ENCODE measurements at places on chromosomes 6 and 20.

DNA sequence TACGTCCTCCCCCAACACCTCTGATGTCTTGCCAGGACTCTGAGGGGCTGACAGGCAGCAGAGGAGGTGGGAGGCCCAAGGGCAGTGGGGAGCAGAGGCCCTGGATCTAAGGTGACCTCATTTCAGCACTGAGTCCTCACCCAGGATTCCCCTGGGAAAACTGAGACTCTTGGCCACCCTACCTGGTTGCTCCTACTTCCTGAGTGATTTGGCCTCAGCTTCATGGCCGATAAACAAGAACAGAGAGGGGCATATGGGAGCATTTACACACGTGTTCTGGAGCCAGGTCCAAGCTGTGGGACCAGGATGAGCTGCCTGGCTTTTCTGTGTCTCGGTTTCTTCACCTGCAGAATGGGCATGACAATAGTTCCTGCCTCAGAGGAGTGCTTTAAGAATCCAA lies 133.8 kb downstream of the ANKRD60 start:
- DNase-seq = peak; percentile 35

DNA sequence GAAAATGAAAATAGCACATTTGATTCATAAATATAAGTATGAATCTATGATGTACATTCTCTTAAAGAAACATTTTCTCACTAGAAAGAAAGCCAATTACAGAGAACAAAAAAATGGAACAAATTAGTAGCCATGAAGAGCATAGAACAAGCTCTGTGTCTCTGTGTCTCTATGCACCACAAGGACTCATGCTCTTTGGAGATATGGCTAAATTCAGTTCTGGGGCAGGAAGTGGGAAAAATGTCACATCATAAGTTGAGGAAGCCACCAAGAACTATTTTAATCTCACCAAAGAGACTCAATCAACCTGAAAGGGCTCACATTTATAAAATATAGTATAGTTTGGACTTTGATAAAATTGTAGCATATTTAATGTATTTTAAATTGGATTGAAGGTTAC lies 1259.8 kb upstream of the GJE1 start:
- no peak for DNase-seq

- no peak for DNase-seq
Observed at GRCh38 chr6:138486249-138487101, 12.8 kb downstream of the NHSL1 start.

GRCh38 chr6:124990988-124991387 lies 28.8 kb downstream of the RNF217 start:
- DNase-seq = no peak

DNA sequence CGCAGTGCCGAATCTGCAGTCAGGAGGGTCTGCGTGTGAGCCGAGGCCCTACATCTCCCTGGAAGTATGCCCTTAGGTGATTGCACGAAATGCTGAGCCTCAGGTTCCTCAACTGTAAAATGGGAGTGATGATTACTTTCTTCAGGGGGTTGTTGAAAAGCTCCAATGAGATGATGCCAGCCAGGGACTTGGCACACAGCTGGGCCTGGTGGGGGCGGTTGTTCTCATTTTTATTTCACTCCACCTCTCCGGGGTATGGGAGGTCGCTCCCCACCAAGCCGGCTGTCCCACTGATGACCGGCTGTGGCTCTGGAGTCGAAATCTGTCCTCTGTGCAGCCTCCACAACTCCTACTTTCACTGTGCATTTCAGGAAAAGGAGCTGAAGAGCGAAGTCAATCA lies 8.1 kb downstream of the PCK1 start:
- DNase-seq = no peak

DNA sequence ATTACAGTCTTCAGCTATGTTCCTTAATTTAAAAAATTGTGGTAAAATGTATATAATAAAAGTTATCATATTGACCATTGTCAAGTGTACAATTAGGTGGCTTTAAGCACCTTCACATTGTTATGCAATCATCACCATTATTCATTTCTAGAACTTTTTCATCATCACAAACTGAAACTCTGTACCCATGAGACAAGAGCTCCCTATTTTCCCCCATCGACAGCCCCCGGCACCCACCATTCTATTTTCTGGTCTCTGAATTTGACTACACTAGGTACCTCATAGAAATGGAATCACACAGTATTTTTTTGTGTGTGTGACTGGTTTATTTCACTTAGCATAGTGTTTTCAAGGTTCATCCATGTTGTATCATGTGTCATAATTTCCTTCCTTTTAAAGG lies 39.7 kb upstream of the FYN start:
- no peak for DNase-seq

DNA sequence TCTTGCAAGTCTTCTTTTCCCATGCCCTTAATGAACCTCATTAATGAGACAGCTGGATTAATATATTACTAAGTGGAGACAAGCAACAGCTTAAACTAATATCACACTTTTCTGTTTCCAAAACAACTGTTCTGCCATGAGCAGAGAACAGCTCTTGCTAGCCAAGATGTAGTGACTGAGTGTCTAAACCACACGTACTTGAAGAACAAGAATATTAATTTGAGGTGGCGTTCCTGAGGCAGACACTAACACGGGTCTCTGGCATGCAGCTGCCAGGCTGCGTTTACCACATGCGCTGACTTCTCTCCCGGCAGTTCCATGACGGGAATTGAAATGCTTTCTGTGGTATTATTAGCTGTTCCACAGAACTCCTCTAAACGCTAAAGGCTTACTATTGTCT lies 80.6 kb downstream of the FNDC1 start:
- DNase-seq = no peak

GRCh38 chr6:118748311-118749062 lies 97.1 kb upstream of the CEP85L start:
- DNase-seq = no peak

- no peak for DNase-seq
Observed at GRCh38 chr6:142307963-142308748, 6.3 kb downstream of the ADGRG6 start.

DNA sequence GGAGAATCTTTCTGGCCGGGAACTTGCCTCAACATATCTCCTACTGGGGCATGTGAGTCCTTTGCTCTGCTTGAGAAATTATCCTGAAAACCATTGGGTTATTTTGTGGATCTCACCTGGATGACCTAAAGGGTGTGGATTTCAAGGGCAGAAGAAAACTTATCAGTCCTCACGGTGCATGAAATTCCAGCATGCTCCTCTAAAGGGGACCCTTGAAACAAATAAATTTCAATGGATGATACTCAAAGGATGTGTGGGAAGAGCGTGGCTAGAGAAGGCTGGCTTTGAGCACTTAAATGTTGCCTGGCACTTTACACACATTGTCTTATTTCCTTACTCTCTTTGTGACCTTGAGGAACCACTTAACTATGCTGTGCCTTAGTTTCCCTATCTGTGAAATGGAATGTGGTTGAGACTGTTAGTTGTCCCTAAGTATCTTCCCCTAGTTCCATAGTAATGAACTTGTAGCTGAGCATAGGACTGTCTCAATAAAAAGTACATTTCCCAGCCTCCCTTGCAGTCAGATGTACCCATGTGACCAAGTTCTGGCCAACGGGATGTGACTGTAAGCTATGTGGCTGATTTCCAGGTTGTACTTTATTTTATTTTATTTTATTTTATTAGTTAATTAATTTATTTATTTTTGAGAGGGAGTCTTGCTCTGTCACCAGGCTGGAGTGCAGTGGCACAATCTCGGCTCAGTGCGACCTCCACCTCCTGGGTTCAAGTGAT lies 81.9 kb upstream of the PTPN1 start:
- DNase-seq = no peak

- DNase-seq = no peak
Observed at GRCh38 chr6:89148016-89148750, 2.3 kb downstream of the PM20D2 start.

DNA sequence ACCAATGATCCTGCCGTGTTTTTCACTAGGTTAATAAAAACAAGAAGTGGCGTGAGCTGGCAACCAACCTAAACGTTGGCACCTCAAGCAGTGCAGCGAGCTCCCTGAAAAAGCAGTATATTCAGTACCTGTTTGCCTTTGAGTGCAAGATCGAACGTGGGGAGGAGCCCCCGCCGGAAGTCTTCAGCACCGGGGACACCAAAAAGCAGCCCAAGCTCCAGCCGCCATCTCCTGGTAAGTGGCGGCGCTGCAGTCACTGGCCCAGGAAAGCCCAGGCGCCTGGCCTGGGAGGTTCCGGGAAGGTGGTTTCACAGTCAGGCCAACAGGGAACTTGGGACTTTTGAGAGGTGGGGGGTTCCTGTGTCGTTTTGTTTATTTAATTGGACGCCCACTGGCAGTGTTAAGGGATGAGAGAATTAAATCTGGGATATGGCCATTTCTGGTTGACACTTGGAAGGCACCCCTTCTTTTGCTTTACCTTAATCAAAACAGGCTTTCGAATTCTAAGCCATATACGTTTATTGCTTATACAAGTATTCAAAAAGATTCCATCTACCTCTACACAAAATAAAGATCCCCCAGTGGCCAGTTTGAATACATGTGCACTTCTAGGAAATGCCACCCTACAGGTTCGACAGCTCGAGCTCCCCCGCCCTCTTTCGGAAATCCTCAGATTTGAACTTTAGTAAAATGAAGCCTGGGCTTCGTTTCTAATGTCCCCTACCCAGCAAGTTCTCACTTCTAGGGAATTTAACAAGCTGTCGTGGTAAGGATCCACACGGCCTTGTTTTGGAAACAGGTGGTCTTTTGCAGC lies 138.9 kb downstream of the TMEM242 start:
- peak; percentile 69 for DNase-seq

DNA sequence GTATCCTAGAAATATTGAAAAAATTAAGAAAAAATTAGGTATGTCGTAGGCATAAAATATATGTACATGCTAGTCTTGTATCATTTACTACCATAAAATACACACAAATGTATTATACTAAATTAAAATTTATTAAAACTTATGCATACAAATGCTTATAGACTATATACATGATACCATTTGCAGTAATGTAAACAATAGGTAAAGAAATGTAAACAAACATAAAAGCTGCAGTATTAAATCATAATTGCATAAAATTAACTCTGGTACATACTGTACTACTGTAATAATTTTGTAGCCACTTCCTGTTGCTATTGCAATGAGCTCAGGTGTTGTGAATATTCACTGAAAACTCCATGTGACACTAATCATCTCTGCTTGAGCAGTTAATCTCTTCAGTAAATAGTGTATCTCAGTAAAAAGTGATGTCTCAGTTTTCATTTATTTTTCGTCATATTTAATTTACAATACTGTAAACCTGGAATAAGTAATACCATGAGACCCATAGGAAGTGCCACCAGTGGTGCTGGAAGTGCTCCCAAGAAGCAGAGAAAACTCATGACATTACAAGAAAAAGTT lies 29.3 kb downstream of the RALGAPB start:
- no peak for DNase-seq

DNA sequence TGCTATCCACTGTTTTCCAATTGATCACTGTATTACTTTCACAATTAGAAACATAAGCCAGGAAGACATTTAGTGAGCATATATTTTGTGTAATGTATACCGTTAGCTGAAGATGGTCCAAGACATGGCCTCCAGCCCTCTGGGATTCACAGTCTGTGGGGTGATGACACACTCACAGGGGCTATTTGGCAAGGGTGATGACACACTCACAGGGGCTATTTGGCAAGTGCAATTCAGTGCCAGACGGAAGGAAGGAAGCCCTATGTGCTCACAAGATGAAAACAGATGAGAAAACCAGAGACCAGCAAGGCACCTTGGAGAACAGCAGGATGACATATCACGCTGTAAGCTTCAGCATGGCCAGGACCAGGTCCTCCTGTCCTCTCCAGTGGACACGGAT lies 183.7 kb downstream of the MBOAT1 start:
- DNase-seq = no peak

- DNase-seq = no peak
Observed at GRCh38 chr20:61837200-61837599, 228.5 kb downstream of the TAF4 start.

DNA sequence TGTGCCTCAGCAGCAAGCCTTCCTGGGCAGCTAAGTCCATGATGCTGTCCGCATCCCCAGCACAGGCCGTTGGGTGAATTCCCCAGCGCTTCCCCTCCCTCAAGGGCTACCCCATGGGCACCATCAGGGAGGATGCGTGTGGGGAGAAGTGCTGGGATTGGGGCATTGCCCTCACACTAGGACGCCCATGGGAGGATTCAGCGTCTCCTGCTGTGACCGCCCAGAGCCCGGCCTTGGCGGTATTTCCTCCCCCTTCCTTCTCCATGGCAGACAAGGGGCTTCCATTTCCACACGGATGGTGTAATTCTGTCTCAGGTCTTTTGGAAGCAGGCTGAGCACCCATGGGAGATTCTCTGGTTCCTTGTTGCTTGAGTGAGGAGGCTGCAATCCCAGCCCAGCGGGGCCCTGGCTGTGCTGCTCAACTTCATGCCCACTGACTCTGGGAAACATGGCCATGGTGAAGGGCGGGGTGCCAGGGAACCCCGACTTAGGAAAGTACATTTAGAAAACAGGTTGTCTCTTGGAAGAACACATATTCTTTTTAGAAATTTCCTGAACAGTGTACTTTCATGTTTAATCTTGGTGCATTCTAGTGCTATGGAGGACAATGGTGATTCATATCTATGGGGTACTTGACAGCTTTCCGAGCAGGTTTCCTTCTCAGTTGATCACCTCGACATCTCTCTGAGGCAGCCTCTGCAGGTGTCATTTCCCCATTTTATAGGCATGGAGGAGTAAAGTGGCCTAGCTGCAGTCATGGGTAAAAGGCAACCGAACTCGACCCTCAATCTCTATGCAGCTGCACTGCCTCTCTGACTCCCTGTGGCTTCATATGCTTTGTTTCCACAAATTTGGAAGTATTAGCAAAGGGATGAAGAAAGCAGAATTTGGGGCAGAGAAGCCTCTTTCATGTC lies 178.2 kb upstream of the CST7 start:
- no peak for DNase-seq

- DNase-seq = no peak
Observed at GRCh38 chr6:74409447-74409846, 713.4 kb downstream of the CD109 start.

GRCh38 chr20:36284751-36285150 lies 21.4 kb upstream of the DLGAP4 start:
- DNase-seq = no peak

- DNase-seq = no peak
Observed at GRCh38 chr20:1374246-1374645, 18.6 kb downstream of the FKBP1A start.

DNA sequence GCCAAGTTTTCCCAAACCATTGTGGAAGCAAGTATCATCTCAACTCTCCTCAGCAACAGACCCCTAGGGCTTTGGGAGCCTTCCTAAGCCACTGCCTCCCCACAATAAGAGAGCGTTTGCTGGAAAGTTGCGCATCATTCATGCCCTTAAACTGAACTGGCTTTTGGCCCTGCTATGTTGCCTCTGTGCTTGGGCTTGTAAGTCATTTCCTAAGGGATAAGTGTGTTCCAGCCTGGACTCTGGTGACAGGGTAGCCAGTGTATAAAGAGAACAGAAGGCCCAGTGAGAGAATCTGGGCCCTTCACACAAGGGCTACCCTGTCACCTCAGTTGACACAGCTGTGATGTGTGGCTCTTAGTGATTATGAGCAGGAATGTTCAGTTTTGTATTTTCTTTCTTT lies 77.8 kb downstream of the COL9A1 start:
- DNase-seq = no peak

Measured in mesothelial cell of epicardium (in vitro differentiated cells).